Breast epithelium (tissue), 4 donors: ENCODE measurements at places on chromosomes 12 and 14. TPM values are rescaled to one million over a fixed set of nuclear protein-coding genes. Genes with fewer than 3 reads are reported as not detected.

The GLT8D2 gene
- 20.8 TPM for total RNA-seq

The KCNH3 gene
- 0.66 TPM for total RNA-seq

The TSPAN11 gene
- 0.48 TPM for total RNA-seq

The JAG2 gene
- 4.2 TPM for total RNA-seq

DNA sequence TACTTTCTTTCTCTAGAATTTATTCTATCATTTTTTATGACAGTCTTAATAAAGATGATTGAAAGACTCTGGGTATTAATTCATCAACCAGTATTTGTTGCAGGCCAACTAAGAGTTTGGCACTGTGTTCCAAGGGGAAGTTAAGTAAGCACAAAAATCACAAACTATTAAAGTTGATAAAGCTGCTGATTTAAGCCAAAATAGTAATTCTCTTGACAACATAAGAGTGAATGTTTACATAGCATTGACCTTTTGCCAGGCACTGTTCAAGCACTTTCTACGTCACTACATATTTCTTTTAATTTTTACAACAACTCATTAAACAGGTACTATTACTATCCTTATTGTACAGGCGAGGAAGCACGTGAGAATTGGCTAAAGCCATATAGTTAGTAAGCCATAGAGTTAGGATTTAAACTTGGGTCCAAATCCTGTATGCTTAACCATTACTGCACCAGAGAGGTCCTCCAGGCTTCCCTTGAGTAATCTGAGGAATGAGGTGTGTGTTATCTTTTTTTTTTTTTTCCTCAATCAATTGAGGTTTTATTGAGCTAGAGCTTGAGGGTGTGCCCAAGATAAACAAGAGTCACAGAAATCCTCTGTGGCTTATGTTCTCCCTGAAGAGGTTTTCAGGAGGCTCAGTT lies 1009.6 kb downstream of the DIO2 start:
- no peaks in the 10 kb centered on the region for H3K27me3 ChIP-seq
- no peaks in the 10 kb centered on the region for H3K36me3 ChIP-seq
- H3K27ac ChIP-seq, result no peak overlapping the region
- H3K4me3 ChIP-seq, result no peak overlapping the region

DNA sequence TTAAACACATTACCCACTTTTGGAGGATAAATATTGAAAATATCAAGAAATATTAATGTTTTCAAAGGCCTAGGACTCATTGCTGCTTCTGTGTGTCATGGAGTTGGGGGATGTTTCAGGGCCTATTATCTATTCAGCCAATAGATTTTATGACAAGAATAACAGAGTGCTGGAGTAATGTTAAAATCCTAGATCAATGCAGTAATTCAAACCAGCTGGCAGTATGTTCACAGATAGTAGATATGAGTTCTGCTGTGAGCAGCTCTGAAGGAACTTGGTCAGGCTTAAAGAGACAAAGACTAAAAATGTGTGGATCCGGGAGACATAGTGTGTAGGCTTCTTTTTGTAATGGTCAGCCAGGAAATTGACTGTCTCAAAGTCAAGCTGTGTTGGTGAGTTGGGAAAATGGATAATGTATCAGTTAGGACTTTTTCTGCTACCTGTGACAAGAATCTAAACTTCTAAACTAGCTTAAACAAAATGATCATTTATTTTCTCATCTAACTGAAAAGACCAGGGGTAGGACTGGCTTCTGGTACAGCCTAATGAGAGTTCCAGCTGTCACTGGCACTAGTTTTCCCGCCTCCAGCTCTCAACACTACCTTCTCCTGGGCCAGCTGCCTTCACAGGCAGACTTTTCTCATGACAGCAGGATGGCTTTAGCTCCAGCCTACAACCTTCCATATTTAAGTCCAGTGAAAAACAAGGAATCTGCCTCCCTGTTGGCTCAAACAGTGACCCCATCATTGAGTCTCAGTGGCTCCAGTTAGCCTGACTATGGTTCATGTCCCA lies 16.3 kb upstream of the POLR3B start:
- H3K36me3 ChIP-seq, result no peaks in the 10 kb centered on the region
- peaks cover 5% of the 10 kb centered on the region for H3K4me1 ChIP-seq
- H3K27ac ChIP-seq, result peak overlapping the region; percentile 76
- H3K27me3 ChIP-seq, result no peaks in the 10 kb centered on the region

DNA sequence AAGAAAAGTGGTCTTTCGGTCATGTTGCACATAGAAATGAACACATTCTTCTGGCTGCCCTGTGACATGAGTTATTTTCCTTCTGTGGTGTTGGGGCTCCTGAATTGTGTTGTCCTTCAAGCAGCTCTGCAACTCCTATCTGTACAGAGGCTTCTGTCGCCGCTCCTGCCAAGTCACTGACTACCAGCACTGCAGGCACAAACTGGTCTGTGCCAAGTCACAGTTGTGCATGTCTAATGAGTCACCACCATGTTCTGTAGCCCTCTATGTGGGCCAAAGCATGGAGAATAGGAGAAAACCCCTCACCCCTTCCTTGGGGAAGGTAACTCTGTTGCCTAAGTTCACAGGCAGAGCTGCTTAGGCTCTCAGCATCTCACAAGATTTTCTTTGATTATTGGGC lies 283.3 kb downstream of the RPL10L start:
- H3K4me3 ChIP-seq, result no peak overlapping the region
- no peaks in the 10 kb centered on the region for H3K36me3 ChIP-seq

DNA sequence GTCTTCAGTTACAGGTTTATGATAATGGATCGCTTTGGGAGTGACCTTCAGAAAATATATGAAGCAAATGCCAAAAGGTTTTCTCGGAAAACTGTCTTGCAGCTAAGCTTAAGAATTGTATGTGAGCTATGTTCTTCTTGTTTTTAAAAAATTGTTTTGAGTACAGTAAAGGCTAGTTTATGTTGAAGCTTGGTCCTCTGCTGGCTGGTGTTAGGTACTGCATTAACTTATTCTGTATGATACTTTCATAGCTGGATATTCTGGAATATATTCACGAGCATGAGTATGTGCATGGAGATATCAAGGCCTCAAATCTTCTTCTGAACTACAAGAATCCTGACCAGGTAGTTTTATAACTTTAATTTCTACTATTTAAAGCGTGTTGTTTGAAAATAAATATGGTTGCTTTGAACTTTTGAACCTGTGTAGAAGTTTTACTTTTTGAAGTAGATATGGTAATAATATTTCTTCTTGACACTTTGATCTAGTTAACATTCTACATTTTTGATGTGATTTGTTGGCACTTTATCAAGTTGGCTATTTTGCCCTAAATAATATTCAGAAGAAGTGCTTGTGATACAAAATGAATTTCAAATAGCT lies 55.7 kb downstream of the VRK1 start:
- H3K36me3 ChIP-seq, result no peaks in the 10 kb centered on the region
- no peaks in the 10 kb centered on the region for H3K4me1 ChIP-seq
- H3K4me3 ChIP-seq, result no peak overlapping the region
- no peak overlapping the region for H3K27ac ChIP-seq
- DNase-seq, result no peak

GRCh38 chr14:36874396-36875138 lies 212.9 kb downstream of the PAX9 start:
- no peak overlapping the region for H3K27ac ChIP-seq
- H3K4me3 ChIP-seq, result no peak overlapping the region
- no peak for DNase-seq

- no peaks in the 10 kb centered on the region for H3K27me3 ChIP-seq
- H3K36me3 ChIP-seq, result no peaks in the 10 kb centered on the region
- H3K4me1 ChIP-seq, result no peaks in the 10 kb centered on the region
Measured at GRCh38 chr14:92660571-92660970, 87.9 kb downstream of the LGMN start.

DNA sequence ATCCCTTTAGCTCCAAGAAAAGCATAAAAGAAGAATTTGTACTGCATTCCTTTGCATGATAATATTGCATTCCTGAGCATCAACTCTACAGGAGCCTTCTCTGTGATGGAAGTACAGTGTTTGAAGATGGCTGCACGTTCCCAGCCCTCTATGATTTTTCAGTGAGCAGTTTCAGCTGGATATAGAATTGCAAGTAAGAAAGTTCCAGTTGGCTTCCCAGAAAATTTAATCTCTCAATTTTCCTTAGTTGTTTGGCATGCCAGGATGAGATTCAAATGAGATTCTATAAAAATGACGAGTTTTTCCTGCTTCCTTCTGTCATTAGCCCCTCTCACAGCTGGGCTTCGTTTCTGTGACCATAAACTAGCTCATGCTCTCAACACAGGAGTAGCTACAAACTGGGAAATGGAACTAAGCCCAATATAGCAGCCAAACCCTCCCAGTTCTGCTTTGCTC lies 109.9 kb downstream of the TTC8 start:
- H3K27ac ChIP-seq, result no peak overlapping the region
- H3K36me3 ChIP-seq, result no peaks in the 10 kb centered on the region
- H3K4me1 ChIP-seq, result no peaks in the 10 kb centered on the region

DNA sequence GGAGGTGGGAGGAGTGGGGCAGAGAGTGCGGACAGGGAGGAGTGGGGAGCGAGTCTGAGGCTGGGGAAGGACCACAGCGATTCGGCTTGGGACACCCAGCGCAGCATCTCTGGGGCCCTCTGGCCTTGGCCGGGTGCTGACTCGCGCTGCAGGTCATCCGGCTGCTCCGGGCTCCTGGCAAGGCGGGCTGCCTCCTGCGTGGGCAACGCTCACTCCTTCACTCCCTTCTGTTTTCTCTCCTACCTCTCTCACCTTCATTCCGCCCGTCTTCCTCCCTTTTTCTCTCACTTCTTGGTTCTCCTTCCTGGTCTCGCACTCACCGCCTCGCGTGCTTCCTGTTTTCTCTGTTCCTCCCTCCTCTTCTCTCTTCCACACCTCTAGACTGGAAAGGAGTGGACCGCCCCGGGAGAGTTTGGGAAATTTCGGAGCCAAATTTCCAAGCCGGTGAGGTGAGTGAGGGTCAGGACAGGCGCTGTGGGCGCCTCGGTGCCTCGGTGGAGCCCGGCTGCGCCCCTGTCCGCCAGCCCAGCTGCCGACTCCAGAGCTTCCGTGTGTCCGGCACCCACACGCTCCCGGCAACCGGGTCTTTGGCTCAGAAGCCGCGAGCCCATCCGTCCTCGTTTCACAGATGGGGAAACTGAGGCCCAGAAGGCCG lies 86.7 kb downstream of the B4GALNT3 start:
- peak overlapping the region; percentile 21 for H3K4me3 ChIP-seq
- no peaks in the 10 kb centered on the region for H3K27me3 ChIP-seq
- no peaks in the 10 kb centered on the region for H3K36me3 ChIP-seq
- H3K4me1 ChIP-seq, result no peaks in the 10 kb centered on the region
- no peak for DNase-seq
- no peak overlapping the region for H3K27ac ChIP-seq

DNA sequence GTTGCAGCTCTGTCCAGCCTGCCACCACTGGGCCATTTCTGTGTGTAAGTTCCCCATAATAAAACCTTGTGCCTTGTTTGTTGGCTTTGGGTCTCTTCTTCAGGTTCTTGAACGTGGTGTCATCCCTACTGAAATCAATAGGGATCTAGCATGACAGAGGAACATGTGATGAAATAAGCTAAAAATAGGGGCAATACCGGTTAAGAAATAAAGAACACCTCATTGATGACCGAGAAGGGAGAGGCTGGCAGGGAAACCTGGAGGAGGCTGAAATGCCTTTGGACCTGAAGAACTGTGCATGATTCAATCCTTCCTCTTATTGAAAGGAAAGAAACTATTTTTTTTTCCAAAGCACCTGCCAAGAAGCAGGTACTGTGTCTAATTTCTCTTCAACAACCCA lies 172.3 kb downstream of the PPM1H start:
- H3K27me3 ChIP-seq, result no peaks in the 10 kb centered on the region
- H3K4me1 ChIP-seq, result no peaks in the 10 kb centered on the region
- no peaks in the 10 kb centered on the region for H3K36me3 ChIP-seq
- H3K4me3 ChIP-seq, result no peak overlapping the region

- DNase-seq, result no peak
- H3K4me3 ChIP-seq, result no peak overlapping the region
- H3K36me3 ChIP-seq, result no peaks in the 10 kb centered on the region
- H3K27ac ChIP-seq, result no peak overlapping the region
Measured at GRCh38 chr14:82420871-82421270, 887.2 kb upstream of the SEL1L start.

- H3K27me3 ChIP-seq, result no peaks in the 10 kb centered on the region
- no peak for DNase-seq
- peak overlapping the region; percentile 75 for H3K27ac ChIP-seq
- peaks cover 5% of the 10 kb centered on the region for H3K4me1 ChIP-seq
- H3K4me3 ChIP-seq, result no peak overlapping the region
Measured at GRCh38 chr12:6268484-6269157, 41.9 kb upstream of the PLEKHG6 start.

GRCh38 chr12:31206038-31206670 lies 119.8 kb downstream of the SINHCAF start:
- DNase-seq, result no peak
- no peak overlapping the region for H3K4me3 ChIP-seq
- H3K27ac ChIP-seq, result peak overlapping the region; percentile 76
- H3K4me1 ChIP-seq, result no peaks in the 10 kb centered on the region

- H3K4me1 ChIP-seq, result no peaks in the 10 kb centered on the region
- no peaks in the 10 kb centered on the region for H3K36me3 ChIP-seq
- no peak for DNase-seq
- H3K4me3 ChIP-seq, result no peak overlapping the region
- H3K27me3 ChIP-seq, result no peaks in the 10 kb centered on the region
Measured at GRCh38 chr12:41924111-41924510, 220.6 kb downstream of the GXYLT1 start.

DNA sequence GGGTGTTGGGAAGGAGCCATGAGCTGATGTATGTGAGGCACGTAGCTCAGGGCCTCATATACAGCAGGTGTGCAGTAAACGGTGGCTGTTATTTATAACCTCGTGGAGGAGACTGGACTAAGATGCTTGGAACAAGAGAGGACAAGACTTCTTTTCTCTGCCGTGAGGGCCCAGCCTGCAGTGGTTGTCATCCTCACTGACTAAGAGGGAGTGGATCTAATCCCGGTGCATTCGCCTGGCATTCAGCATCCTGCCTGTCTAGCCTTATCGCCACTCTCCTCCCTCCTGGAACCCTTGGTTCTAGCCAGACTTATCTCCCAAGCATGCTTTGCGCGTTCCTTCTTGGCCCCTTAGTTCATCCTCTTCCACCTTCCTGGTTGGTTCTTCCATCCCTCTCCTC lies 3.9 kb downstream of the TSPAN9 start:
- H3K36me3 ChIP-seq, result no peaks in the 10 kb centered on the region
- H3K4me1 ChIP-seq, result no peaks in the 10 kb centered on the region
- no peak for DNase-seq
- no peak overlapping the region for H3K4me3 ChIP-seq
- H3K27me3 ChIP-seq, result no peaks in the 10 kb centered on the region
- H3K27ac ChIP-seq, result no peak overlapping the region

DNA sequence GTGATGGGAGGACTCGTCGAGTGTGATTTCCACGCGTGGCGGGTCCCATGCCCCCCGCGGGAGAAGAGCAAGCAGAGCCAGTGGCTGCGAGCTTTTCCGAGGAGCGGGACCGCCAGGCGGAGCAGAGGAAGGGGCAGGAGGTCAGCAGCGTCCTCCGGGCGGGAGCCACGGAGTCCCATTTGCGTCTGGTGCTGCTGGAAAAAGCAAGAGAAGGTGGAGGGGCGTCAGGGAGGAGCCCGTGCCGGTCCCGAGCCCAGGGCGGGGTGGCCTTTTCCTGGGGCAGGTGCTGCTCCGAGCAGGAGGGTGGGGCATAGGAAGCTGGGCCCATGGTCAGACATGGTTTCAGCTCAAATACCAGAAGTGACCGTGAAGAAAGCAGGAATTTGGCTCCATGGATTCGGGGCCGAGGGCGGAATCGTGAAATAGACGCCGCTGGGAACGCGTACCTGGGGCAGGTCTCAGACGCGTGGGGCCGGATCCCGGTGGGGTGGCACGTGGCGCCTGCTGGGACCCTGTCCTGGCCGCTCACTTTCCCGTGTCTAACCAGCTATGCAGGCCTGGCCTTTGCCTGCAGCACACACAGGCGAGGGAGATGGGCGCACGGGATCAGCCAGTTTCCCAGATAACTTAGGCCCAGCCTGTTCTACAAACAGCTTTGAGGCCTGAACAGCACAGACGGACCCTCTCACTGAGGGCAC lies 60.0 kb downstream of the GALNT9 start:
- no peaks in the 10 kb centered on the region for H3K4me1 ChIP-seq
- H3K27ac ChIP-seq, result no peak overlapping the region
- H3K27me3 ChIP-seq, result peaks cover 92% of the 10 kb centered on the region
- H3K4me3 ChIP-seq, result no peak overlapping the region
- DNase-seq, result no peak
